Type B pancreatic cell (in vitro differentiated cells): ENCODE measurements at places on chromosomes 5 and 9. TPM values are rescaled to one million over a fixed set of nuclear protein-coding genes. Genes with fewer than 3 reads are reported as not detected.

IL33 gene
- 0.67 and 13.3 TPM in 2 replicates for total RNA-seq

DNA sequence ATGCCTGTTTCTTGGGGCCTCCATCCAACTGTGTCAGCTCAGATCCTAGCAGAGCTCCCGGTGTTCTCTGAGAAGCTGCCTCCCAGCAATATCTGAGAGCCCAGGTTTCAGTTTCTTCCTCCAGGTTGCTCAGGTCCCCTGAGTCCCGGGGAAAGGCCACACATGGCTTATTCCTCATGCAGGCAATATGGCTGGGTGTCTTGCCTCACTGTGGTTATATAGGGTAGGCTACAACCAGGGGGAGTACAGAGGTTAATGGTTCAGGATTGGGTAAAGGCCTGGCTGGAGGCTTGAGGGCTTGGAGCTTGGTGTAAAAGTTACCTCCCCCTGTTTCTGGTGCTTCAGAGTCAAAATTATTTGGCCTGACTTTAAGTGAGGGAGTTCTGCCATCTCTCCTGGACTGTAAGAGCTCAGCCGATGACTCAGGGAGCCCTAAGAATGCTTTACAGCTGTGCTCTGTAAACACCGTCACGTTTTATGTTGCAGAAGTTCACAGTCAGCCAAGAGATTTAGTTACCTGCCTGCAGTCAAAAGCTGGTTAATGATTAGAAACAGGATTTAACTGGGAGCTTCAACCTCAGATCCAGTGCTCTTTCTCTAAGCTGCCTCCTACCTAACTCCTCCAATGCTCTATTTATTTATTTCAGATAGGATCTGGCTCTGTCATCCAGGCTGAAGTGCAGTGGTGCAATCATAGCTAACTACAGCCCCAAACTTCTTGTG, 24.3 kb upstream of the UBAP2 start:
- no peaks in the 10 kb centered on the region for H3K36me3 ChIP-seq
- no peak for DNase-seq
- H3K4me1 ChIP-seq, result peaks cover 28% of the 10 kb centered on the region
- H3K27me3 ChIP-seq, result no peaks in the 10 kb centered on the region

- peaks cover 24% of the 10 kb centered on the region for H3K4me1 ChIP-seq
- H3K27me3 ChIP-seq, result no peaks in the 10 kb centered on the region
- DNase-seq, result no peak
- peaks cover 6% of the 10 kb centered on the region for H3K36me3 ChIP-seq
- peak overlapping the region; percentile 13 for H3K27ac ChIP-seq
Measured at GRCh38 chr5:73812457-73812856, 186.5 kb downstream of the ARHGEF28 start.

PCDHGA9 gene
- 0.97 and 2.2 TPM in 2 replicates for total RNA-seq

SMU1 gene
- 21.0 and 25.4 TPM in 2 replicates for total RNA-seq

DNA sequence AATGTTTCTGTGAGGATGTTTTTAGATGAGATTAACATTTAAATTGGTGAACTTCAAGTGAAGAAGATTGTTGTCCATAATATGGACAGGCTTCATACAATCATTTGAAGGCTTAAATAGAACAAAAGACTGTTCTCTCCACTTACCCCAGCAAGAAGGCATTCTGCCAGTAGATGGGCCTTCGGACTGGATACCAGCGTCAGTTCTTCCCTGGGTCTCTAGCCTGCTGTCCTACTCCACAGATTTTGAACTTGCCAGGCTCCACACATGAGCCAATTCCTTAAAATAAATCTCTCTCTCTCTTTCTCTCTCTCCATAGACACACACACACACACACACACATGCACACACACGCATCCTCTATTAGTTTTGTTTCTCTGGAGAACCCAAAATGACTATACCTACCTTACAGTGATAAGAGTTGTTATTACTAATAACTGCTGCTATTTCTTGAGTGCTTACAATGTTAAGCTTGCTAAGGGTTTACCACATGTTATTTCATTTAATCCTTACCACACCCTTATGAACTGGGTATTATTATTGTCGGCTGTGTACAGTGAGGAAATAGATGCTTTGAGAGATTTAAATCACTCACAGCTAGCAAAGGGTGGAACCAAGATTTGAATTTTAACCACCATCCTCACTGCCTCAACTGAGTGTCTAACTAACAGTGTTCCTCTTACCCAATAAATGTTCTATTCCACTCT, 19.8 kb upstream of the IQGAP2 start:
- no peak overlapping the region for H3K4me3 ChIP-seq
- H3K27me3 ChIP-seq, result peaks cover 5% of the 10 kb centered on the region
- peaks cover 28% of the 10 kb centered on the region for H3K4me1 ChIP-seq
- H3K36me3 ChIP-seq, result no peaks in the 10 kb centered on the region
- H3K27ac ChIP-seq, result no peak overlapping the region
- DNase-seq, result no peak

OR1B1 gene
- total RNA-seq, result not detected in 2 replicates

PDCD1LG2 gene
- not detected in 2 replicates for total RNA-seq

- no peaks in the 10 kb centered on the region for H3K27me3 ChIP-seq
- no peak overlapping the region for H3K27ac ChIP-seq
- H3K4me3 ChIP-seq, result no peak overlapping the region
- DNase-seq, result no peak
- H3K4me1 ChIP-seq, result no peaks in the 10 kb centered on the region
Measured at GRCh38 chr5:61805101-61805500, 473.0 kb downstream of the ZSWIM6 start.

TIFAB gene
- total RNA-seq, result not detected in 2 replicates

CKS2 gene
- 56.3 and 115 TPM in 2 replicates for total RNA-seq

ZNF300 gene
- total RNA-seq, result 11.9 and 15.0 TPM in 2 replicates

GRCh38 chr9:130117816-130118632, 54.2 kb upstream of the NCS1 start:
- no peak overlapping the region for H3K4me3 ChIP-seq
- no peaks in the 10 kb centered on the region for H3K27me3 ChIP-seq
- H3K36me3 ChIP-seq, result peaks cover 9% of the 10 kb centered on the region

GRCh38 chr9:121972501-121972981, 120.6 kb downstream of the TTLL11 start:
- H3K4me1 ChIP-seq, result peaks cover 21% of the 10 kb centered on the region
- H3K27me3 ChIP-seq, result no peaks in the 10 kb centered on the region
- DNase-seq, result no peak
- peaks cover 18% of the 10 kb centered on the region for H3K36me3 ChIP-seq
- no peak overlapping the region for H3K4me3 ChIP-seq
- peak overlapping the region; percentile 3 for H3K27ac ChIP-seq

PLPPR1 gene
- 3.2 and 6.2 TPM in 2 replicates for total RNA-seq
